ENCODE measurements at places on chromosomes 6 and 20. TPM values are rescaled to one million over a fixed set of nuclear protein-coding genes. Genes with fewer than 3 reads are reported as not detected.

The SYCP2L gene
- 5.2 TPM for polyA plus RNA-seq

- DNase-seq = no peak
Observed at GRCh38 chr6:107629548-107630129, 139.7 kb downstream of the SOBP start.

- no peak for DNase-seq
Observed at GRCh38 chr6:144497650-144498049, 212.5 kb downstream of the UTRN start.

GRCh38 chr6:147567141-147567805 is 58.8 kb downstream of the SAMD5 start:
- DNase-seq = peak; percentile 40

The EPHA7 gene
- polyA plus RNA-seq = 23.2 TPM

GRCh38 chr20:62155428-62156253 is 12.1 kb downstream of the SS18L1 start:
- DNase-seq = no peak

GRCh38 chr6:13611715-13612114 is 3.4 kb upstream of the NOL7 start:
- DNase-seq = no peak

- no peak for DNase-seq
Observed at GRCh38 chr20:46361381-46361780, 45.0 kb downstream of the ELMO2 start.

- no peak for DNase-seq
Observed at GRCh38 chr6:137731600-137731959, 135.5 kb upstream of the TNFAIP3 start.

GRCh38 chr6:46191961-46192360 is 21.2 kb upstream of the ENPP5 start:
- no peak for DNase-seq

Data from right lung (tissue), 10 donors.